Mammary microvascular endothelial cell (primary cell): ENCODE measurements at places on chromosomes 1 and 21. TPM values are rescaled to one million over a fixed set of nuclear protein-coding genes. Genes with fewer than 3 reads are reported as not detected.

The PERM1 gene
- total RNA-seq, result not detected in 2 replicates

The PTPN14 gene
- 47.7 and 52.8 TPM in 2 replicates for total RNA-seq

The DMRTA2 gene
- not detected in 2 replicates for total RNA-seq

The ADAM30 gene
- not detected in 2 replicates for total RNA-seq
